ENCODE measurements at places on chromosomes 1 and 21.

- no peak for DNase-seq
Measured at GRCh38 chr1:58939666-58940370, 156.0 kb upstream of the JUN start.

DNA sequence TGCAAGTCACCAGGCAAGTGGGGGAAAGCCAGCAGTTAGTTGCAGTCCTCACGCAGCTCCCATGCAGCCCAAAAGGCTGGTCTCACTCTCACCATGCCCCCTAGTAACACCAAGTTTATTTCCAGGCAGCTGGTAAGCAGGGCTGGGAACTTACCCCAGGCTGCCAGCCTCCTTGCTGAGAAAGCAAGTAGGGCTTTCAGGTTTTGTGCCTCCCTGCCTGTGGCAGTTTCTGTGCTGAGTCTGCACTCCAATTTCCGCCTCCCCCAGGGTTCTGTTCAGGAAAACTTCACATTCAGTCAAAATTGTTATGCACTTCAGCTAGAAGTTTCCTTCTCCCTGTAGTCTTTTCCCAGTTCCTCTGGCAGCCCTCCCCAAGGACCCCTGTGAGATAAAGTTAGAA is 102.0 kb upstream of the SGIP1 start:
- DNase-seq = no peak

DNA sequence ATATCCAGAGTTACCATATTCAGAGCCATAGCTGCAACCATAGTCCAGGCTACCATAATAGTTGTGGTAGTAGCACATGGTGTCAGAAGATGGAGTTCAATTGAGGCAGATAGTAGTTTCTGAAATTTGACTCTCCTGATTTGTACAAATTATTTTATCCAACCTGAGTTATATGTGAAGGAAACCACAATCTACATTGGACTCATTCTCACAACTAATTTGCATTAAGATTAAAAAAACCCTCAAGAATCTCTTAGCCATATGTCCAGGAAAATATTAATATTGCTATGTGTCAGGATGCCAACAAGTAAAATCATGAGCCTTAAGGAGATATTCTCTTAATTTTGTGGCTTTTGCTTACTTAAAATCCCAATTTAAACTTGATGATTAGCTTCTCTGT is at the start of gene KRTAP22-2:
Gene KRTAP22-2, minus strand, starts transcription at position 101 of the 400 bp plus-strand sequence.
- no peak for DNase-seq

GRCh38 chr1:156571261-156571852 is 1.0 kb downstream of the IQGAP3 start:
- DNase-seq = no peak

- no peak for DNase-seq
Measured at GRCh38 chr1:241825581-241825980, 22.4 kb upstream of the EXO1 start.
